Calu3 (cell line): ENCODE measurements at places on chromosomes 7 and 10. TPM values are rescaled to one million over a fixed set of nuclear protein-coding genes. Genes with fewer than 3 reads are reported as not detected.

Gene FKBP6
- not detected in 2 replicates for total RNA-seq

Gene PAX4
- total RNA-seq, result not detected in 2 replicates

Gene ADRA2A
- 5.4 and 6.7 TPM in 2 replicates for total RNA-seq

Gene ZWINT
- 111 and 112 TPM in 2 replicates for total RNA-seq

Gene ZPBP
- total RNA-seq, result not detected in 2 replicates

Gene OPN1SW
- total RNA-seq, result not detected in 2 replicates

Gene SH2D4B
- 0.24 TPM in 1 of 2 replicates, not detected in the other for total RNA-seq

Gene C10orf62
- total RNA-seq, result 1.5 and 1.7 TPM in 2 replicates

Gene LRMDA
- total RNA-seq, result 5.5 and 7.6 TPM in 2 replicates

Gene GJC3
- not detected in 2 replicates for total RNA-seq

Gene NACAD
- 0.90 and 1.0 TPM in 2 replicates for total RNA-seq

Gene ANXA8L1
- 0.56 and 0.57 TPM in 2 replicates for total RNA-seq

Gene MSS51
- 2.9 and 3.3 TPM in 2 replicates for total RNA-seq

Gene KIFBP
- total RNA-seq, result 36.7 and 40.0 TPM in 2 replicates

Gene STEAP2
- 38.5 and 38.7 TPM in 2 replicates for total RNA-seq

DNA sequence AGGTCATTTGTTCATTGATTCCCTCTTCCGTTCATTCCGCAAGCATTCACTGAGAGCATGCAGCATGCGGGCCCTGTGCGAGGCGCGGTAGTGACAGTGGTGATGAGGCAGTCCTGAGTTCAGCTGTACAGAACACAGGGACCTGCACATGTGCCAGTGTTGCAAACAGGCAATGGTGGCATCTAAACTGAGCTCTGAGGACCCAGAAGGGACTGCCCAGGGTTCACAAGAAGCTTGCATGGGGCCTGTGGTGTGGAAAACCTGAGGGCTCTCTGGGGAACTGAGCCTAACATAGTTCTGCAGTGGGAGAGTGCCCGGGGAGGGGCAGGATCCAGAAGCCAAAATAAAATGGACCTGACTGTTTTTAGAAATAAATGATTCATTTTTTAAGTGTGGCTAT, 13.2 kb downstream of the ZNF488 start:
- no peak overlapping the region for H3K4me3 ChIP-seq
- H3K36me3 ChIP-seq, result no peaks in the 10 kb centered on the region
- H3K27me3 ChIP-seq, result no peaks in the 10 kb centered on the region
- DNase-seq, result no peak

DNA sequence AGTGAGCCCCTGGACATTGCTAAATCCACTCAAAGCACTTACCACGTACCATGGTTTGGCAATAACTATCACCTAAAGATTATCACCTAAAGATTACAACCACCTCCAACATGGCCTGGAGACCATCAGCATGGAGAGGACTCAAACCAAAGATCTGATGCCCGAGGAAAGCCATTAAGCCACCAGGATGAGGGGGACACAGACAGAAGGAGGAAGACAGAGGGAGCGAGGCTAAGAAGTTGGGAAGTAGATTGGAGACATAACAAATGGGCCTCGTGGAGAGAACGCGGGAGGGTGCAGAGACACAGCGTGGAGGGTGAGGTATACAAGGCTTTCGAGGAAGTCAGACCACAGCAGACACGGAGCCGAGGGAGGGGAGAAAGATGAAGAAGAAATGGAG, 700.2 kb downstream of the PARD3 start:
- H3K4me1 ChIP-seq, result no peaks in the 10 kb centered on the region
- H3K4me3 ChIP-seq, result no peak overlapping the region
- H3K27me3 ChIP-seq, result no peaks in the 10 kb centered on the region
- DNase-seq, result no peak
- no peak overlapping the region for H3K27ac ChIP-seq

- no peak overlapping the region for H3K4me3 ChIP-seq
- no peak for DNase-seq
- H3K4me1 ChIP-seq, result no peaks in the 10 kb centered on the region
- H3K27me3 ChIP-seq, result peaks cover 31% of the 10 kb centered on the region
These were observed 66.8 kb downstream of the ADAM12 start for GRCh38 chr10:126321440-126321839.

- H3K4me1 ChIP-seq, result peaks cover 27% of the 10 kb centered on the region
- H3K27me3 ChIP-seq, result no peaks in the 10 kb centered on the region
- H3K4me3 ChIP-seq, result no peak overlapping the region
- H3K27ac ChIP-seq, result no peak overlapping the region
- no peaks in the 10 kb centered on the region for H3K36me3 ChIP-seq
- DNase-seq, result no peak
These were observed 7.5 kb upstream of the ZC3HAV1 start for GRCh38 chr7:139116999-139117398.

DNA sequence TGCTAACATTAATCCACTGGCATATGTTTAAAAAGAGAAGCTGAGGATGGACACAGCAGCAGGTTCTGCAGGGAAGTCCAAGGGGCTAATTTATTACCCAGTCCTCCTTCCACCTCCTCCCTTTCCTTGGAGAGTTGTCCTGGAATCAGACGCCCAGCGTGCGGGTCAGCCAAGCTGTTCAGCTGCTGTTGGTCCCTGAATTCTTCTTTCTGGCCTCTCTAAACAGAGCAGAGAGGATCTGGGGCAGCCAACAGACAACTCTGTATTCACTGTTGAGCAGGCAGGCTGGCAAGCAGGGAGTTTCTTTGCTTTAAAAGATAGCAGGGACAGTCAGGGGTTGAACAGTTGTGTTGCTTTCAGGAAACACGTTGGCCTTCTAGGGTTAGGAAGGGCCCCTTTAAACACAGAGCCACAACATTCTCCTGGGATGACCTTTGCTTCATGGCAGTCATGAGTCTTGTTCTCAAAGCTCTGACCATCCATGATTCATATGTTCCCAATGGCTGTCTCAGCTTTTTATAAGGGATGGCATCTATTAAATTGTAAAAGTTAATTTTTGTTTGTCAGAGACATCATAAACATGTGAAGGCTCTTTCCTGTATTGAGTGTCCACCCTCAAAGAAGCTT, 217.0 kb downstream of the CREB5 start:
- no peaks in the 10 kb centered on the region for H3K36me3 ChIP-seq
- no peak overlapping the region for H3K4me3 ChIP-seq
- peaks cover 24% of the 10 kb centered on the region for H3K4me1 ChIP-seq
- H3K27ac ChIP-seq, result no peak overlapping the region
- no peak for DNase-seq
- H3K27me3 ChIP-seq, result no peaks in the 10 kb centered on the region

GRCh38 chr7:143945423-143945822, 9.2 kb upstream of the OR2F1 start:
- no peaks in the 10 kb centered on the region for H3K4me1 ChIP-seq
- no peak overlapping the region for H3K27ac ChIP-seq
- H3K36me3 ChIP-seq, result no peaks in the 10 kb centered on the region
- no peak overlapping the region for H3K4me3 ChIP-seq
- DNase-seq, result no peak

DNA sequence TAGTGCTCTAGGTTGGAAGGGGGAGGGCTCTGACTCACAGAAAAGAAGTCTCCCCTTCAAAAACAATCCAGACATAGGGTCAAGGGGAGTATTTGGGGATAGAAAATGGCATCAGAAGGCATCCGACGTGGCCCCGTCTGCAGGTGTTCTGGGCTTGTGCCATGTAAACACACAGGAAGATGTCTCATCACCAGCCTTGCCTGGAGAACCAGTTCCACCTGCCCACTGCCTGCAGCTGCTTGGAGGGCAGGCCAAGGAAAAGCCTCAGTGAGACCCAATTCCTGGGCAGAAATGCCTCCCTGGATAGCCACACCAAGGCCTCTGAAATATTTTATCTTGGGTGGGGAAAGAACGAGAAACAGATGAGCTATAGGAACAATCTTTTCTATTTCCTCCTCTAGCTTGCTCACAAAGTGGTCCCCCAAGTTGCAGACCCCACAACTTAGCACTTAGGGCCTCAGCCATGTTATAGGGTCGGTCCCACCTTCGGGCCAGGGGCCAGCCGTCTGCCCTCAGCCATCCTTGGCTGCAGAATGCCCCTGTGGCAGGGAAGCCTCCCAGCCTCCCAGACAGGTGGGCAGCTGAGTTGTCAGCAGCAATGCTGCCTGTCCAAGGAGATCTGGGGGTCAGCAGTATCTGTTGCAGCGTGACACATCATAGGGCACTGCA, 54.3 kb upstream of the ECHDC3 start:
- H3K36me3 ChIP-seq, result peaks cover 19% of the 10 kb centered on the region
- H3K4me1 ChIP-seq, result peaks cover 53% of the 10 kb centered on the region
- H3K27me3 ChIP-seq, result no peaks in the 10 kb centered on the region
- H3K27ac ChIP-seq, result peak overlapping the region; percentile 94

- H3K4me1 ChIP-seq, result peaks cover 10% of the 10 kb centered on the region
- H3K4me3 ChIP-seq, result no peak overlapping the region
- H3K27me3 ChIP-seq, result no peaks in the 10 kb centered on the region
- H3K27ac ChIP-seq, result no peak overlapping the region
- no peak for DNase-seq
These were observed 220.2 kb upstream of the SH2B2 start for GRCh38 chr7:102066476-102066875.

DNA sequence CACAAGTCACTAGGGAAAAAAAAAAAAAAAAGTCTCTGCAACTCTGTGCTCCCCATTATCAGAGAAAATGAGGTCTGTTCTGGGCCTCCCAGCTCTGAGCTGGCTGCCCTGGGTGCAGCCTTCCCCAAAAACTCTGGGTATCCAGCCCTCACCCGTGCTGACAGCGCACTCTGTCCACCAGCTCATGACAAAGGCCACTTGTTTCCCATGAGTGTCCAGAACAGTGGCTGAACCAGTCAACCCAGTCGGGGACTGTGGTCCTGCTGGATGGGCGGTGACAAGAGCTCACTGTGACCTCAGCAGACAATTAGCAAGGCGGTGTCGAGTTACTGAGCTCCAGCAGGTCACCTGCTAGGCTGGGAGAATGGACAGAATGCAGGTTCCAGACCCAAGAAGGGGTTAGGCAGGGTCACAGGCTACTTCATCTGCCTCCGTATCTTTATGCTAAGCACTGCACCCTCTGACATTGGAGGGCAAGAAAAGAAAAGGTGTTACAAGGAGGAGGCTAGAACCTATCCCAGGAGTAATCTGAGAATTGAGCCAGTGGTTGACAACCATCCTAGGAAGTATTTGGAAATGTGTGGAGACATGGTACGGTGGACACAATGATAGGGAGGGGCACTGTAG, 37.2 kb downstream of the DLG5 start:
- peaks cover 11% of the 10 kb centered on the region for H3K36me3 ChIP-seq
- peaks cover 57% of the 10 kb centered on the region for H3K4me1 ChIP-seq
- H3K4me3 ChIP-seq, result peak overlapping the region; percentile 47
- H3K27ac ChIP-seq, result peak overlapping the region; percentile 87
- no peaks in the 10 kb centered on the region for H3K27me3 ChIP-seq
- peak; percentile 97 for DNase-seq

GRCh38 chr10:20615395-20615794, 281.7 kb downstream of the NEBL start:
- H3K4me3 ChIP-seq, result no peak overlapping the region
- no peaks in the 10 kb centered on the region for H3K27me3 ChIP-seq
- no peak overlapping the region for H3K27ac ChIP-seq
- H3K4me1 ChIP-seq, result no peaks in the 10 kb centered on the region
- no peaks in the 10 kb centered on the region for H3K36me3 ChIP-seq

DNA sequence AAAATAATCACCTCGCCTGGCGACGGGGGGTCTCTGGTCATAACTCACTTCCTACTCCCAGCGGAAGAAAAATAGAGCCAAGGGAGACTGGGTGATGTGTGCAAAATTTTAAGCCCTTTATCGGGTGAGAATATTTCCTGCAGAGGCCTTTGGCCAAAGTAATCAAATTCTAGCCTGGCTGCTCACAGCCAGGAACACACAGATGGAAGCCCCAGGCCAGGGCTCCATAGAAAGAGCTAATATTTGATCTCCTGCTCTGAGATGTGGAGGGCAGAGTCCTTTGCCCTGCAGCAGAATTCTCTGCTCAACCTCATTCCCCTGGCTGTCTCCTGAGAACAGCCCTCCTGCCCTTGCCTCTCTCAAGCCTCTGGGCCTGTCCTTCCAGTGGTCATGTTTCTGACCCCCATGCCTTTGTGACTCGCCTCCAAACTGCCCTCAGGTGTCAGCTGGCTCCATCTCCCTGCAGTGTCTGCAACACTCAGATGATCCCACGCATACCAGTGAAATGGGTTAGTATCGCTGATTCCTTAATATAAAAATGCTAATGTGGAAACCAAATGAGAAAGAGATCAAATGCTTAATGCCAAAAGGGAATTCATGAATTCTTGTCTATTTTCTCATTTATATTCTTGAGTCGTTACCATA, 34.5 kb downstream of the FRMD4A start:
- H3K4me1 ChIP-seq, result no peaks in the 10 kb centered on the region
- no peak for DNase-seq
- H3K27ac ChIP-seq, result no peak overlapping the region
- H3K36me3 ChIP-seq, result no peaks in the 10 kb centered on the region
- H3K4me3 ChIP-seq, result no peak overlapping the region

- no peak for DNase-seq
- H3K4me1 ChIP-seq, result no peaks in the 10 kb centered on the region
- H3K4me3 ChIP-seq, result no peak overlapping the region
- H3K36me3 ChIP-seq, result peaks cover 5% of the 10 kb centered on the region
- H3K27ac ChIP-seq, result no peak overlapping the region
These were observed 384.8 kb downstream of the DNAJB6 start for GRCh38 chr7:157721468-157722136.

- peaks cover 13% of the 10 kb centered on the region for H3K4me1 ChIP-seq
- peak; percentile 25 for DNase-seq
- no peaks in the 10 kb centered on the region for H3K27me3 ChIP-seq
- no peak overlapping the region for H3K4me3 ChIP-seq
- H3K36me3 ChIP-seq, result no peaks in the 10 kb centered on the region
These were observed 61.4 kb upstream of the PPP1R3C start for GRCh38 chr10:91694170-91694794.

DNA sequence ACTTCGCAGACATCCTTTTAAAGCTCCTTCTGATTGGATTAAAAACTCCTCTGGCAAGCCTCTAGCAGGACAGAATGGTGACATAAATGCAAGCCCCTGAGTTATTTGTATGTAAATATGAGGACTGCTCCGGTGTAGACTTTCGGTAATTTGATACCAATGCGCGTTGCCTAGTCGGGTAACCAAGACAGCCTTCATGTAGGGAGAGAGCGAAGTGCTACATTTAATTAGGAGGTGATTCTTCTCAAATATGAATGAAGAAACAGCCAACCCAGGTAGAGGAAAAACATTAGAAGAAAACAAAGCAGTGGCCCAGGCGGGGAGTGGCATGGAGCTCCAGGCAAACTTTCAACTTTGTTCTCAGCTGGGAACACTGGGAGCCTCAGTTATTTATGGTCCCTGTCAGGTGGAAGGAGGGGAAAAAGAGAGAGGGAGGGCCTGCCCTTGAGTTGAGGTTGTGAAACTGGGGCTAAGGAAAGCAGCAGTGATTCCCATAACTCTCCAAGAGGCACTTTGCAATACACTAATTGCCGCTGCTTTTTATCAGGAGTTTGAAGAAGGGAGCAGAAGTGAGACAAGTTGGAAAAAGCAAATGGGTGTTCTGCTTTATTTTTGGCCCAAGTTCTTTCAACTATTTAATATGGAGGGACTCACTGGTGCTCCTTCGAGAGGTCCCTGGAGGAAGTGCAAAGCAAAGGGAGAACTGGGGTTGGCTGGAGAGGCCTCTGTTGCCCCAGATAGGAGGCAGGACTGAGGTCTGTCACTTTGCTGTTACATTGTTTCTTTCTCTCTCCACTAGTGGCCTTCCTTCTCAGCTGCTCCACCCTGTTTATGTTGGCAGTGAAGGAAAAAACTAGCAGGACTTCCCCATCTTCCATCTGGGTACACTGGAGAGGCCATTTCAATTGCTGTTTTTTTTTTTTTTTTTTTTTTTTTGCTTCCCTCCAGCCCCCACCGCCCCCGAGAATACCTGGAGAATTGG, 234.6 kb upstream of the CCDC6 start:
- DNase-seq, result peak; percentile 57
- H3K4me1 ChIP-seq, result peaks cover 20% of the 10 kb centered on the region
